ENCODE measurements at places on chromosomes 5 and 9.

GRCh38 chr9:89449261-89449671 is 48.6 kb downstream of the SEMA4D start:
- DNase-seq, result no peak

- DNase-seq, result no peak
These were observed 3.4 kb upstream of the SPINK4 start for GRCh38 chr9:33236571-33236970.

- no peak for DNase-seq
These were observed 136.4 kb downstream of the ZNF354C start for GRCh38 chr5:179196405-179197079.

- no peak for DNase-seq
These were observed 10.5 kb upstream of the SMIM32 start for GRCh38 chr5:136203303-136203922.

DNA sequence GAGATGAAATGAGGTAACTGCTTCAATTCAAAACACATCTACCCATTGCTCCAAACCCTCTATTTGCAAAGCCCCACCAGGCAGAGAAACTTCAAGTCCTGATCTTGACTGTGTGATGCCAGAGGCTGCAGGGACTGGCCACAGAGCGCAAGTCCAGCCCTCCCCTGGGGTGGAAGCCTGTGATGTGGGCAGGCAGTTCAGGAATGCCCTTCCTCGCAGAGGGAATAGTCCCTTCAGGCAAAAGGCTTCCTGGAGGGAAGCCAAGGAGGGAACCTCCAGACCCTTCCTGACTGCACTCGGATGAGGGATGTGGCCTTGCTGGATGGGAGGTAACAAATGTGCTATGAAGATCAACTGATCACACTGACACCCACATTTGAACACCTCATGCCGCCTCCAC is 131.2 kb downstream of the SLIT3 start:
- DNase-seq, result no peak

DNA sequence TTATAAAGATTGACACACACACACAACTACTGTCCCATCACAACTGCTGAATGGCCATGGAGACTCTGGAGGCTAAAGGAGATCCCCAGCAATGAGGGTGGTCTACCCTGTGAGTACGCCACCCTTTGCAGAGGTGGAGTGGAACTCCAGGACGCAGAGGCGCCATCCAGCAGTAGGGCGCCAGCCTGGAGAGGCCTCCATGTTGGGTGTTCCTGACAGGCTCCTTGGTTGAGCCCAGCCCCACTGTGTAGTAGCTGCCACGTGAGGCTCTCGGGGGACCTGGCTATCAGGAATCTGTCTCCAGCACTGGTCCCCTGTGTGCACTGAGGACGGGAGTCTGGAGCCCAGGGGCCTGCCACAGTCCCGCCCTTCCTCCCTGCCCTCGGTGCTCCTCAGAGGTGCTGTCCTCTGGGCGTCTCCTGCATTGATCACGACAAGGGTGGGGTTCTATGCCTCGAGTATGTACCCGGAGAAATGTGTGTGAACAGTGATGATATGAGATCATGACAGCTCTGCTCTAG is 72.3 kb downstream of the DAP start:
- DNase-seq, result no peak

DNA sequence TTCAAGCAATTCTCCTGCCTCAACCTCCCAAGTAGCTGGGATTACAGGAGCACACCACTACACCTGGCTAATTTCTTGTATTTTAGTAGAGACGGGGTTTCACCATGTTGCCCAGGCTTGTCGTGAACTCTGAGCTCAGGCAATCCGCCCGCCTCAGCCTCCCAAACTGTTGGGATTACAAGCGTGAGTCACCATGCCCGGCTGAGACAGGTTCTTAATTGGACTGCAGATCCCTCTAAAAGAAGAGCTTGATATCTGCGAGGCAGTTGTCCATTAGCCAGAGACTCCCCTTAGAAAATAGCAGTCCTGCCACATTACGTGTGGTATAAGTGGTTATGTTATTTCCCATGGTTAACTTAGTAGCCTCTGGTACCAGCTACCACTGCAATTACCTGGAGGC is 46.6 kb upstream of the NPR3 start:
- no peak for DNase-seq

GRCh38 chr5:98786191-98786853 is 12.9 kb downstream of the RGMB start:
- DNase-seq, result no peak

DNA sequence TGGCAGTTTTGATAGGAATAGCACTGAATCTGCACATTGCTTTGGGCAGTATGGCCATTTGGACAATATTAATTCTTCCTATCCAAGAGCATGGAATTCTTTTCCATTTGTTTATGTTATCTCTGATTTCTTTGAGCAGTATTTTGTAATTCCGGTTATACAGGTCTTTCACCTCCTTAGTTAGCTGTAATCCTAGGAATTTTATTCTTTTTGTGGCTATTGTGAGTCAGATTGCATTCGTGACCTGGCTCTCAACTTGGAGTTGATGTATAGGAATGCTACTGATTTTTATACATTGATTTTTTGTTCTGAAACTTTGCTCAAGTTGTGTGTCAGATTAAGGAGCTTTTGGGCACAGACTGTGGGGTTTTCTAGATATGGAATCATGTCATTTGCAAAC is 24.0 kb downstream of the TMEM161B start:
- DNase-seq, result no peak

DNA sequence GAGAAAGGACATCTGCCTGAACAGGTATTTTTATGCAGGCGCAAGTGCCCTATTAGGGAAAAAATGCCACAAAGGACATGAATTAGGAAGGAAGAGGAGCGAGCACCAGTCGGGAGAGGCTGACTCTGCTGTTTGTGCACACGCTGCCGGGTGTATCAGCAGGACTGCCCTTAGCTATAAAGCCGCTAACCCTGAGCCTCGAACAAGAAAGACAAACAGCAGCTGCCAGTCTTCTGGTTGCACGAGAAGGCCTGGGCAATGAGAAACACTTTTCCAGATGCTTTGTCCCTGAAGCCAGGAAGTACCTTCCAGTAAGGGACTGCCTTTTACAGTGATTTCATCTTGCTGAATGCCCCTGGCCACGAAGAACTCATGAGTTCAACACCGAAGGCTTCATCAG is 12.6 kb downstream of the QSOX2 start:
- no peak for DNase-seq

- no peak for DNase-seq
These were observed 152.3 kb downstream of the TSSK1B start for GRCh38 chr5:113282472-113282871.

DNA sequence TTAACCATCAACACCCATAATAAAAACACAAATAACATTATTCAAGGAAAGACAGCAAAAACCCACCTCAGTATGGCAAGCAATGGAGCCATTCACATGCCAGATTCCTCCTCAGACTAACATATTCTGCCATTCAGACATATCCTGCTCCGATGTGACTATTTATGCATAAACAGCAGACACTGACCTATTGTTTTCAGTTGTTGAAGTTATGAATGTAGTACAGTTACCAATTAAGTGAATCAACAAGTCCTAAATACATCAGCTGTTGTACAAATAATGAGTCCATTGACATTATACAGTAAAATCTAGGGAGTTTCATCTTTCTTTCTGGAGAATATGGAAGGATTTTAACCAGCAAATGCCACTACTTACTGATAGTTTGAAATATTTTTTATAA is 131.7 kb downstream of the DENND1A start:
- DNase-seq, result no peak

DNA sequence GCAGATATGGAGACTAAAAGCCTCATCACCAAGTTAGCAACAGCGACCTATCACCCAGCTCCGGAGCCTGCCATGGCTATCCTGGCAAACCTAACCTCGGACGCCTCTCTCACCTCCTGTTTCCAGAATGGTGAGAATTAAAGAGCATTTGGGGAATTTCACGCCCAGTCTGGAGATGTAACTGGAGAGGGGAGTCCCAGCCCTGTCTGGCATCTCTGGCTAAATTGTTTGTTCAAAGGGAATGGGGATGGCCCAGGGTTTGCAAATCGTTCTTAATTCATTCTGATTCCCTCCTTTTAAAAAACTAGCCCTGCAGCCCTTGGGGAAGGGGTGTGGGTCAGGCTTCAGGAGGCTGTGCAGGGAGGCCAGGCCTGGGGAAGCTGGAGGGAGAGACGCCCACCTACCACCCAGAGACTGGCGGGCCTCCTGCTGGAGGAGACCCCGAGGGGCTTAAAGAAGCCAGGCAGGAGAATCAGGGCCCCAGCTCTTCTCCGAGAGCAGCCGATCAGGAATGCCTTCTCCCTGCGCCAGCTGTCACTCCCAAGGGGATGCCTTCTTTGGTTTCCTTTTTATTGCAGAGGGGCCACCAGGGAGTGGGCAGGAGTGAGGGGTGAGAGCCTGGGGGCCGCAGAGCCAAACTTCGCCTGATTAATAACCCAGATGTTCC is 964 bp upstream of the COL5A1 start:
- DNase-seq, result no peak

- DNase-seq, result no peak
These were observed 46.0 kb downstream of the NXNL2 start for GRCh38 chr9:88580961-88581360.

DNA sequence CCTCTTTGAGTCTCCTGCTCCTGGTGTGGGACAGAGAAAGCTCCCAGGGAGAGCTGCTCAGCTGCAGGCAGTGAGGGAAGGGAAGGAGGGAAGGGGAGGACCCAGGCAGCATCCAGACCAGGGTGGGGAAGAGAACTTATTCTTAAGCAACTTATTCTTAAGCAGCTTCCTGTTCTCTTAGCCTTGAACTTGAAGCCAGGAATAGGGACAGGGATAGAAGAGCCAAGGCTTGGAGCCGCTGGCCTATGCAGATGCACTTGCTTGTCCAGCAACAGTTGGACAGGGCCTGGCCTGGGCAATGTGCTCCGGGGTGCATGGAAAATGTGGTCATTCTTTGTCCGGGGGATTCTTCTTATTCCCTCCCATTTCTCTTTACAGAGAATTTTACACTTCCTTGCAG is 31.4 kb upstream of the SPTLC1 start:
- no peak for DNase-seq

DNA sequence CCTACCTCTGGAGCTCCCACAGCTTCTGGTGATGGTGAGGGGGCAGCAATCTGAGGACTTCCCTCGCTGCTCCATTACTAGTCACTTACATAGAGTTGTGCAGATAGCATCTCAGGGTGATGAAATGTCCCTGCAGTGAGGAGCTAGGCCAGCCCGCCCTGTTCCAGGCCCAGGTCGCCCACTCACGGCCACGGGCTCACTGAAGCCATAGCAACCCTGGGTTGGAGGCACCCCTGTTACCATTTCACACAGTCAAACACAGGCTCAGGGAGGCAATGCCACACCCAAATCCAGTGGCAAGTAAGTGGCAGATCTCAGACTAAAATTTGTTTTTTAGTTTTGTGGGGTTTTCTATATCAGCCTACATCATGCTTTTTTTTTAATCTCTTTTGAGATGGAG is 19.6 kb downstream of the SH2D3C start:
- DNase-seq, result no peak

- no peak for DNase-seq
These were observed 14.9 kb downstream of the COL5A1 start for GRCh38 chr9:134656334-134657006.

DNA sequence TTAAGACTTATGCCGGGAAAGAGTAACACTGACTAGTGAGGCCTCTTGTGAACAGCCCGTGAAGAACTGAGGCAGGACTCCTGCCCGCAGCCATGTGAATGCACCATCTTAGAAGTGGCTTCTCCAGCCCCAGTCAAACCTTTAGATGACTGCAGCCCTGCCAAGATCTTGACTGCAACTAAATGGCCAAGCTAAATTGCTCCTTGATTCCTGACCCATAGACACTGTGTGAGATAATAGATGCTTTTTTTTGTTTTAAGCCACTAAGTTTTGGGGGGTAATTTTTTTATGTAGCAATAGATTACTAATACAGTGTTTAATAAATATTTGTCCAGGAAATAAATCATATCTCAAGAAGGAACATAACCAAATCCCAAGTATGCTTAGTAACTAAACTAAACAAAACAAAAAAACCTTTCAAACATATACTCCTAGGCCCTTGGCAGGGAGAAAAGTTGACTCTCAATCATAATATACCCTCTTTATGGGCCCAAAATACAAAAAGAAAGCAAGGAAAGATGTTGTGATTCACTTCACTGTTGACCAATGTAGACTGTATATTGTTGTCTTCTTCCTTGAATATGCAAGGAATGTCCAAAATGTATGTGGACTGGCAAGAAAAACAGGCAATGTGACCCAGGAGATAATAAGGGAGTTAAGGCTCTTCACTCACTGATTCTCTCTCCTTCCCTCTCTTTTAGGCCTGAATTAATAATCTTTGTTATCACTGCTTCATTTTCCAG is 79.7 kb upstream of the ZNF366 start:
- DNase-seq, result no peak

DNA sequence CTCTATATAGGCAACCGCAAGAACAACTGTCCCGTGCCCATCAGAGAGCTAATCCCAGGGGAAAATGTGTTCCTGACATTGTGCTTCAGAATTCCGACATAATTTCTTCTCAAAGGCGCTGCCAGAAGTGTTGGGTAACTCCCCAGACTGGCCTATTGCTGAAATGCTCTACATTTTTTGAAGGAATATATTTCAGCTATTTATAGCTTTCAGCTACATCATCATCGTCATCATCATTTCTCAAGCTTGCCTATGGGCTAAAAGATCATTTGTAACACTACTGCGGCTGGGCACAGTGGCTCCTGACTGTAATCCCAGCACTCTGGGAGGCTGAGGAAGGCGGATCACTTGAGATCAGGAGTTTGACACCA is 49.7 kb downstream of the MYO10 start:
- DNase-seq, result no peak

DNA sequence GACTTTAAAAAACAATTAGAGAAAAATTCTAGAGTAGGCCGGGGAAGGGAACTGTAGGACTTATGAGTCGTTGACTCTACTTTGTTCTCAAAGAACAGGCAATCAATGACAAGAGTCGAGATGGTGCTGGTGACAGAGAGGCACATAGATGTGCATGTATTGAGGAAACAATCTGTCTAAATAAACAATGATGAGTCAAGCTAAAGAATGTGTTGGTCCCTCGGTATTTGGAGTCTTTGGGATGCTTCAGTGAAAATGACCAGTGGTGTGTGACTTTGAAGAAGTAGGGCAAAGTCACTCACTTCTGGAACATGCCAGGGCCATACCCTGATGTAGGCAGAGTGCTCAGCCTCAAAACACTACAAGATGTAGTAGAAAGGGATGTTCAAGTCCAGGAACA is 288.1 kb upstream of the PANK3 start:
- DNase-seq, result no peak

Measured in NCI-H2107 (cell line).